Aorta (tissue), 5 donors: ENCODE measurements at places on chromosomes 2 and 18. TPM values are rescaled to one million over a fixed set of nuclear protein-coding genes. Genes with fewer than 3 reads are reported as not detected.

DNA sequence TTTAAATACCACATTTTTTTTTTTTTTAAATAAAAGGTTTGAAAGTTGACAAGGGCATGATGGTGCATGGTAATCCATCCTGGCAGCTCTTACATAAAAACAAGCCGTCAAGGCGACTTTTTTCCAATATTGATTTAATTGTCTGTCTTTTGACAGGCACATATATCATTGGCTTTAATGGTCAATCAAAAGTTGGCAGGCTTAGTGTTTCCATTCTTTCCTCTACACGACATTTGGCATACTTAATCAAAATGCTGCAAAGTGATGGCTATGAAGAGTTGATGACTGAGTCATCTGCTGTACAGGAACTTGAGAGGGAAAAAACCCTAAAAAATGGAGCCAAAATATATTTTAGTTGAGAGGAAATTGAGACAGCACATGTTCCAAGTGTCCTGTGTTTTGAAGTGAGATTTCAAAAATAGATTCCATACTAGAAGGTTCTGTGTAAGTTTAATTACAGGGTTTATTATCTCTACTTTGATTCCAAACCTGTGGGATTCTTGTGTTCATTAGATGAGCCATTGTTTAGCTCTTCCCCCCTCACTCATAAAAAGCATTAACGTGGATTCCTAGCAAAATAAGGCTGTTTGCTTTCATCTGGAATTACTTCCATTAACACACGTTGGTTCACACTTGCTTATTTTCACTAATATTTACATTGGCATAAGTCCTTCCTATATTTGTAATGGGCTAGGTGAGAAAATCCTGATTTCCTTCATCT is 3.2 kb downstream of the TSHZ1 start:
- DNase-seq = no peak

GRCh38 chr2:240983361-240983995 is 14.9 kb upstream of the SNED1 start:
- peak; percentile 80 for DNase-seq

GRCh38 chr2:207758025-207758424 is 11.7 kb downstream of the FZD5 start:
- DNase-seq = no peak

GRCh38 chr2:190996338-190996946 is 17.5 kb downstream of the STAT1 start:
- no peak for DNase-seq

- DNase-seq = no peak
Observed at GRCh38 chr18:67513280-67513679, 3.2 kb downstream of the DSEL start.

DNA sequence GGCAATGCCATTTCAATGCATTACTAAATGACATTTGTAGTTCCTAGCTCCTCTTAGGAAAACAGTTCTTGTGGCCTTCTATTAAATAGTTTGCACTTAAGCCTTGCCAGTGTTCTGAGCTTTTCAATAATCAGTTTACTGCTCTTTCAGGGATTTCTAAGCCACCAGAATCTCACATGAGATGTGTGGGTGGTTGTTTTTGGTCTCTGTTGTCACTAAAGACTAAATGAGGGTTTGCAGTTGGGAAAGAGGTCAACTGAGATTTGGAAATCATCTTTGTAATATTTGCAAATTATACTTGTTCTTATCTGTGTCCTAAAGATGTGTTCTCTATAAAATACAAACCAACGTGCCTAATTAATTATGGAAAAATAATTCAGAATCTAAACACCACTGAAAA is 45.3 kb downstream of the HADHB start:
- DNase-seq = no peak

- DNase-seq = no peak
Observed at GRCh38 chr2:174059178-174059883, 94.2 kb upstream of the SP3 start.

DNA sequence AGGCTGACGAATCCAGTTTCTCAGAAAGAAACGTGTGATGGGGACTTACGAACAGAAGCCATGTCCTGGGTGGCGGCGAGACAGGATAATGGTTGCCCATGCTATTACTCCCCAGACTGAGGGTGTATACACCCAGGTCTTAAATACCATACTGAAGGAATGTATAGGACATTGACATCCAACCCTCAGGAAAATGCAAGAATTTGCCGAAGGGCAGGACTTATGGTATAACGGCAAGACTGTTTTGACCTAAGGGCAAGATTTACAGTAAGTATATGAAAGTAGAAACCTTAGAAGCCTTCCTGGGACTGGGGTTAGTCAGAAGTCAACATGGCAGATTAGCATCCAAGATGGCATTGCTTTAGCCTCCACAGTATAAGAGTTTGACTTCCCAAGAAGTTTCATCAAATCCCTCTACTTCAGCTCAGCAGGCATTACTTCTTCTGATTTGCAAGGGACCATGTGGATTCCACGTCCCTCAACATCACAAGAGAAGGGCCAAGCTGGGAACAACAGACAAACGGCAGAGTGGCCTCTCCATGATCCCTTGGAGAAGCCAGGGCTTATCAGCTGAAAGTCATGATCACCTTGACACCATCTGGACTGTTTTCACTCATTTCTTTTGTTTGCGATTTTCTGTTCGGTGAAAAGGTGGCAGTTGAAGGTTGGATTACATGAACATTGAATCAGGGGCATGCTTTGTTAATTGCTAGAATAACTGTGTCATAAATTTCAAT is 21.1 kb downstream of the ST3GAL5 start:
- DNase-seq = no peak

DNA sequence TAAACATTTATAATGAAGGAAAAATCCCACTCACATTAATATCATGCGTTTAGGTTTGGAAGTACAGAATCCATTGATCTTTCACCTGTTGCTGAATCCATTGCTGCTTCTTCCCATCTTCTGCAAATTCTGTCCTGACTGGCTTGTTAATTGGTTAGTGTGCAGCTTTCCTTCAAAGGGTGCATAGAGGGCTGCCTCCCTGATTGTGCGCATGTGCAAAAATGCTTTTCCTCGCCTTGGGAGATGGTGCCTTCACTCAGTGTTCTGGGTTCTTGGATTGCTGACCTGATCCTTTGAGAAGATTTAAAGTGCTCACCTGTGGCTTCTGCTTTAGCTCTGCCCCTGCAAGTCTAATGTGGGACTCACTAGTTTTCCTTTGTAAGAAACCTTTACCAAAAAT is 231.2 kb downstream of the SNTG2 start:
- DNase-seq = no peak

- DNase-seq = no peak
Observed at GRCh38 chr18:23529604-23530003, 26.3 kb downstream of the RMC1 start.

The ACMSD gene
- total RNA-seq = not detected

The NEU4 gene
- not detected for total RNA-seq

The CLK1 gene
- 197 TPM for total RNA-seq

The TCF7L1 gene
- total RNA-seq = 35.7 TPM

The CABLES1 gene
- 9.9 TPM for total RNA-seq

The SH3BP4 gene
- 27.6 TPM for total RNA-seq

The SALL3 gene
- total RNA-seq = 0.06 TPM
